ENCODE measurements at places on chromosomes 4 and X. TPM values are rescaled to one million over a fixed set of nuclear protein-coding genes. Genes with fewer than 3 reads are reported as not detected.
A peak's percentile ranks its signal among the peaks of the same experiment; 100 is the strongest.

- no peak for DNase-seq
- peaks cover 12% of the 10 kb centered on the region for H3K4me1 ChIP-seq
- H3K27ac ChIP-seq, result peak overlapping the region; percentile 93
- peaks cover 14% of the 10 kb centered on the region for H3K36me3 ChIP-seq
- peak overlapping the region; percentile 53 for H3K4me3 ChIP-seq
Observed at GRCh38 chrX:47145395-47146120, 537 bp downstream of the RBM10 start.

GRCh38 chr4:80266253-80266901 is at the start of gene FGF5:
TSS of gene FGF5 (plus strand) at chr4:80266664. CDS start at chr4:80266825, 161 bp downstream.
- no peaks in the 10 kb centered on the region for H3K27me3 ChIP-seq
- peaks cover 41% of the 10 kb centered on the region for H3K4me1 ChIP-seq
- peak within 1 kb of the TSS; percentile 50 for H3K4me3 ChIP-seq
- DNase-seq, result no peak

TCP11X2 gene
- total RNA-seq, result not detected

- H3K4me1 ChIP-seq, result no peaks in the 10 kb centered on the region
- H3K27ac ChIP-seq, result no peak overlapping the region
- no peaks in the 10 kb centered on the region for H3K27me3 ChIP-seq
Observed at GRCh38 chr4:170111085-170111484, 21.3 kb upstream of the AADAT start.

DNA sequence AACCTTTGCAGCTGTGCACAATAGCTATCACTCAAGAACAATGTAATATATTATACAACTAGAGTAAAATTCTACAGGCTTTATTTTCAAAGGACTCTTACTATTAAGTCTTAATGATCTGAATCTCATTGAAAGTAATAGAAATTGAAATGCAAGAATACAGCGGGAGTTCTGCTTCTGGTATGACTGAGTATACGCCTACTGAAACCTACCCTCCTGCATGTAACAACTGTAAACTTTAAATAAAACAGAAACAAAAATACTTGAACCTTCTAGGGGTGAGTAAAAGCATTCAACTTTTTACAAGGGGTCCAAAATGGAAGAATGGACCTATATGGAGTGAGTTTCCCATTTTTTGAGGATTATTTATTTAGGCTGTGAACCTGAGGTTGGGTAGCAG is 13.5 kb downstream of the DCHS2 start:
- H3K36me3 ChIP-seq, result no peaks in the 10 kb centered on the region
- H3K4me1 ChIP-seq, result no peaks in the 10 kb centered on the region
- no peaks in the 10 kb centered on the region for H3K27me3 ChIP-seq
- no peak overlapping the region for H3K27ac ChIP-seq

DNA sequence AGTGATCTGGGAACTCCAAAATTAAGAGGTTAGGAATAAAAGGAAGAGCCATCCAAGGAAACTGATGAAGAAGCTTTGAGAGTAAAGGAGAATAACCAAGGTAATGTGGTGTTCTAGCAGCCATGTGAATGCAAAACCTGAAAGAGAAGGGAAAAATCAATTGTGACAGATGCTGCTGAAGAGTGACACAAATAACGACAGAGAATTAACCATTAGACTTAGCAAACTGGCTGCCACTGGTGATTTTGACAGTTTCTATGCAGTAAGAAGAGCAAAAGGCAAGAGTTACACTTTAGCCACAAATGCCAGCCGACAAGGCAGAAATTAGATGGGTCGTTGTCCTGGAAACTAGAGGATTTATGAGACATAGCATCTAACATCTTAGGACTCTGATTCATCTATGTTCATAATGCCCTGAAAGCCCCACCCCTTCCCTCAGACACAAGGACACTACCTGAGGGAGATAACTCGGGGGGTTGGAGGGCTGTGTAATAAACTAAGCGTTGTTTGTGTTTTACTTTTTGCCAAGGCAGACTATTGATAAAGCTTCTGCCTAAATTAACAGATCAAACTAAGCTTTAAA is 13.0 kb upstream of the TMEM144 start:
- no peak for DNase-seq
- H3K36me3 ChIP-seq, result no peaks in the 10 kb centered on the region
- no peaks in the 10 kb centered on the region for H3K4me1 ChIP-seq
- H3K27me3 ChIP-seq, result no peaks in the 10 kb centered on the region
- H3K4me3 ChIP-seq, result no peak overlapping the region

- no peak overlapping the region for H3K4me3 ChIP-seq
Observed at GRCh38 chr4:112881842-112882241, 167.6 kb upstream of the ANK2 start.

Data from tibial nerve (tissue), 4 donors.